ENCODE measurements at places on chromosomes 3 and 15.

DNA sequence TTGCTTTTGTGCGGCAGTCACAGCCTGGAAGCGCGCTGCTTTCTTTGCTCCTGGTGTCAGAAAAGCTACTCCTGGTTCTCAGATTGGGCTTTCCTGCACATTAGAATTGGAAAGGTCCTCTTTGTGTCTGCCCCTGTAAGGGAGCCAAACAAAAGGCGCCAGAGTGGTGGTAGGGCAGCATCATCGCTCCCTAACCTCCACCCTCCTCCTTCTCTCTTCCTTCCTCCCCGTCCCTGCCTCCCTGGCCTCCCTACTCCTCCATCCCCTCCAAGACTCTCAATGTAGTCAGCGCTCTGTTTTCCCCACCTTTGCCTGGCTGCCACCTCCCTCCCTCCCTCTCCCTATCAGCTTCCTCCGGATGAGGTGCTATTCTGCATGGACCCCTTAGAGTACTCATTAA is 65.3 kb downstream of the SH3GL3 start:
- no peak for DNase-seq

- DNase-seq = no peak
These were observed 5.3 kb downstream of the RBM15B start for GRCh38 chr3:51396401-51396800.

DNA sequence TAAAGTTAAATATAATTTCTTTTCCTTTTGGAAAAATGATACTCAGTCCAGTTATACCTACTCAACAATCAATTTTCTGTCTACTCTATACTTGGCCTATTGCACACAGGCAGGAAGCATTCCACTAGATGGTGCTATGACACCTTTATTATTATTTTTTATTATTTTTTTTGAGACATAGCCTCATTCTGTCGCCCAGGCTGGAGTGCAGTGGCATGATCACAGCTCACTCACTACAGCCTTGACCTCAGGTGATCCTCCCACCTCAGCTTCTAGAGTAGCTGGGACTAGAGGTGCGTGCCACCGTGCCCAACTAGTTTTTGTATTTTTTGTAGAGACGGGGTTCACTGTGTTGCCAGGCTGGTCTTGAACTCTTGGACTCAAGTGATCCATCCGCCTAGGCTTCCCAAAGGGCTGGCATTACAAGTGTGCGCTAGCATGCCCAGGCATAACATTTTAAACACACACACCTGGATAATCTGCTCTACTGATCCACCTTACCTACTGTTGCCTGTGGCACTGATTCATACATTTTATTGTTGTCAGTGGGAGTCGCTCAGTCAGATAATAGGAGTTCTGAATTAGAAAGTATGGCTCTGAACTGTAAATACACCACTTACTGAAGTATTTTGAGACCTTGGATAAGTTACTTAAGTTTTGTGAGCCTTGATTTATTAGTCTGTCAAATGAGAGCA is 56.2 kb downstream of the EIF3J start:
- peak; percentile 19 for DNase-seq

- no peak for DNase-seq
These were observed 142.7 kb upstream of the ATP11B start for GRCh38 chr3:182650568-182651128.

DNA sequence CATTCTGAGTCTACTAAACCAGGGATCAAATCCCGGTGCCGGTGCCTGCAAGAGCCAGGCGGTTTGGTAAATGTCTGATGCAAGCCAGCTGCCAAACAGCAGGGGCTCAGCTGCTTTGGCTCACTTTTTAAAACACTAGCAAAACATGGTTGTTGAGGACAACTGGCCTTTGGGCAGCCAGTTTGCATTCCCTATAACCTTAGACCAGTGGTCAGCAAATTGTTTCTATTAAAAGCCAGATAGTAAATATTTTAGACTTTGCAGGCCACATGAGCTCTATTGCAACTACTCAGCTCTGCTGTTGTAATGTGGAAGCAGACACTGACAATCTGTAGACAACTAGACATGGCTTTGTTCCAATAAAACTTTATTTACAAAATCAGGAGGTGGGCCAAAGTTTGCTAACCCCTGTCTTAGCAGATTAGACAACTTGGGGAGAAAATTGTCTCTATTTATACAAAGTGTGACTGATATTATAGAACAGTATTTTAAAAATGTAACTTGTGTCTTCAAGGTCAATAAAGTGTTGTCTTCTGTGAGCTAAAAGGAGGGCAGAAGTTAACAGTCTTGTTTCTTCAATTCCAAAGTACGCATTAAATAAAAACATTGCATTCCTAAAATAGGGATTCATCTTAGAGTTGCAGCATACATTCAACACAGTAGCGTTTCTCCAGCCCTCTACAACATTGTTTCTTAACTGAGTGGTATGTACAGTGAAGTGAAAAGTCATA is 67.6 kb downstream of the SSUH2 start:
- peak; percentile 41 for DNase-seq

DNA sequence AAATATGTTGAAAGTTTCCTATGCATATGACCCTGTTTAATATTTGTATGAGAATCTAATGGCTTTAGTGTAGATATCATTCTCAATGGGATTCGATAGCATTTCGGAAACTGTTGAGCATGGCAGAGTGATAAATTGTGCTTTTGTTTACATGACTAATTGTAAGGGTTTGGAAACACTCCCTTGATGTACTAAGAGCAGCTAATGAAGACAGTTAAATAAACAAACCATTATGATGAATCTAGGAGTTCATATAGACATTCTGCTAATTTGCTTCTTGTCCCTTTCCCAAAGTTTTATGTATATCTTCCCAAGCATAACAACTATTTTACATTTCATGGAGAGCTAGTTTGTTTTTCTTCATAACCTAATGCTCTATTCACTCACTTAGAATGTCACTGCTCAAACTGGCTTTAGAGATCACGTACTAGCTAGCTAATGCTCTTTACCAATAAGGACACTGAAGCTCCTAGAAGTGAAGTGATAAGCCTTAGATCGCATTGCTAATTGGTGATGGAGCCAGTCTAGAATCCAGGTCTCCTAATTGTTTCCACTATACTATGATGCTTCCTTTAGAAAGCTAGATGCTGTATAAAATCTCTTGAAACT is 140.8 kb downstream of the TP63 start:
- DNase-seq = no peak

GRCh38 chr3:128070898-128071591 is 18.8 kb downstream of the SEC61A1 start:
- no peak for DNase-seq

DNA sequence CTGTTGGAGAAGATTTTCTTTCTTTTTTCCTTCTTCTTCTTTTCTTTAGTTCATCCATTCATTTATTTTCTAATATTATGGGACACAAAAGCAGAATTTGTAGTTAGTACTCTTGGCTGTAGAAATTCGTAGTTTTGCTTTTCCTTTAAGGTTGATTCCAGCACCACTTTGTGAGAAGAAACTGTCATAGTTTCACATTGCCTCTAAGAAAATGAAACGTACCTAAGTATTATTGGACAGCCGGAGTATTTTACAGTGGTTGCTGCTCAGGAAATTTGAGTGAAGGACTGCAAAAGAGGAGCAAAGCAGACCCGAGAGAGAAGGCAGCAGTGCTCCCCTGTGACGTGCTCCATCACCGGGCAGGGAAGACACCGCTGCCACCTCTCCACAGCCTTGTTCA is 48.1 kb downstream of the PLCL2 start:
- DNase-seq = peak; percentile 13

DNA sequence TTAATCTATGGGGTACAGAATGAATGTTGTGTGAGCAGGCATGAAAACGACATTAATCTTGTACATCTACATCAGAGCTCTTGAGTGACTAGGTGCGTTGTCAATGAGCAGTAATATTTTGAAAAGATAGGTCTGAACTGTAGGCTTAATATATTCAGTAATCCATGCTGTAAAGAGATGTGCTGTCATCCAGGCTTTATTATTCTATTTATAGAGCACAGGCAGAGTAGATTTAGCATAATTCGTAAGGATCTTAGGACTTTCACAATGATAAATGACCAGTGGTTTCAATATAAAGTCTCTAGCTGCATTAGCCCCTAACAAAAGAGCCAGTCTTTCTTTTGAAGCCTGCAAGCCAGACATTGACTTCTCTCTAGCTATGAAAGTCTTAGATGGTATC is 43.0 kb downstream of the NLGN1 start:
- no peak for DNase-seq

- no peak for DNase-seq
These were observed 4.7 kb downstream of the GAP43 start for GRCh38 chr3:115628075-115628412.
